Hematopoietic multipotent progenitor cell treated with erythropoietin and hydrocortisone succinate and interleukin-3 and kit ligand, for 8 days (in vitro differentiated cells): ENCODE measurements at places on chromosomes 7 and 10.
A peak's percentile ranks its signal among the peaks of the same experiment; 100 is the strongest.

DNA sequence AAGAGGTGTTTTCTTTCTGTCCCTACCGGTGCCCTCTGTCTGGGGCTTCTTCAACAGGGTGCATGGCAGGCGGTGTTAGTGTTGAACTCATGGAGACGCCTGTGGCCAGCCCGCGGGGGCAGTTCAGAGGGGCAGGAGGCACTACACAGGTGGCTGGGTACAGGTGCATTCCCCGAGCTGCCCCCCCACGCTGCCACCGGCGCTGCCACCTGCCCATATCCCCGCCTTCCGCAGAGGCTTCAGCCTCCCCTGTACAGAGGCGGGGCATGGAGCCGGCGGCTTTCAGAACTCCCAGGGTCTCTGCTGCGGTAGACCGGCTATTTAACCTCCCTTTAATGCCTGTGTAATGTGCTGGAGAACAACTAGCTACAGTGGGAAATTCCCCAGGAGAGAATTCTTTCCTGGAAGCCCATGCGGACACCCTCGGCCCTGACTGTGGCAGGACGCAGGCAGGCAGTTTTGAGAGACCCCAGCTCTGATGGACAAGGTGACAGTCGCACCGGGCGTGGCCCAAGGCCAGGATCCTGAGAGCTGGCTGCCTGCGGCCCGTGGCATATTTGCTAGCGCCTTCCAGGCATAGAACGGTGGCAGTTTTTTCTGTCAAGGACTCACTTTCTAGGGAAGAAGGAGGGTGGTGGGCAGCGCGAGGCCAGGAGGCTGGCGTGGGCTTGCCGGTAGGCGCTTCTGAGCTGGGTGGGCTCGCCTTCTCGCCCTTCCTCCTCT lies 53.7 kb upstream of the ZNF32 start:
- DNase-seq, result no peak

DNA sequence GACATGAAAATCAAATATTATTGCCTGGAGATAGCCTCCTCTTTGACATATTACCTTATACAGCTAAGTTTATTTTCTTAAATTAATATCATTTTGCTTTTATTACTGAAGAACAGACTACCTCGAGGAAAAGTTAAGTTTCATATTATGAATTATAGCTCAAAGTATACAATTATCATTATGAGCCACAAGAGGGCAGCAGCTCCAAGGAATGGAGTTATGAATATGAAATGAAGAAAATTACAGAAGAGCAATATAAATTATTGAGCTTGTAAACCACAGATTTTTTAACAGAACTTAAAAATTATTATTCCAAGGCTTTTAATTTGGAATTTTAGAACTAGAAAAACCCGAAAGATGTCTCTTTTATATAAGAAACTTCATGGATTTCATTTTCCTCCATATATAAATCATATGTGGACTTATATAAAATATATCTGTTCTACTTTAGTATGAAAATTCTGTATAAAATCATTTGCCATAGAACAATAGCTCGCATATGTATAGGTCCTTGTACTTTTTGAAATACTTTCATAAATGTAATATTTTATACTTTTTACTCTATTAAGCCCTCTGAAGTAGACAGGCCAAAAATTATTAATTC lies 40.1 kb downstream of the IQUB start:
- DNase-seq, result peak; percentile 62

DNA sequence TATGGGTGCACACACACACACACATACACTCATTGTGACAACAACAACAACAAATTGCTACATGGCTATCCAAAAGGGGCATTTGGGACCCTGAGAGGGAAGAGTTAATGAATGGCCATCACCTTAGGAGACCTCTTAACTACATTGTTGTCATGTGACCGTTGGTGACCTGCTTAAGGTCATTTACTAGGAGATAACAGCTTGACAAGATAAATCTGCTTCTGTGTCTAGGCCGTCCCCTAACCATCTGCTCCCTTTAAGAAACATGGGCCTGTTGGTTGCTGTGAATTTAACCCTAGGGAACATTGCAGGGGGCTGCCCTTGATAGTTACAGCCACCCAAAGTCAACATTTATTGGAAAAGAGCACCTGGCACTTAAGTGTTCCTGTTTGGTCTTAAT lies 29.7 kb downstream of the C1QL3 start:
- no peak for DNase-seq

GRCh38 chr10:129935867-129936152 lies 28.3 kb downstream of the EBF3 start:
- DNase-seq, result no peak

GRCh38 chr10:50346942-50347341 lies 95.6 kb upstream of the ASAH2 start:
- DNase-seq, result no peak

DNA sequence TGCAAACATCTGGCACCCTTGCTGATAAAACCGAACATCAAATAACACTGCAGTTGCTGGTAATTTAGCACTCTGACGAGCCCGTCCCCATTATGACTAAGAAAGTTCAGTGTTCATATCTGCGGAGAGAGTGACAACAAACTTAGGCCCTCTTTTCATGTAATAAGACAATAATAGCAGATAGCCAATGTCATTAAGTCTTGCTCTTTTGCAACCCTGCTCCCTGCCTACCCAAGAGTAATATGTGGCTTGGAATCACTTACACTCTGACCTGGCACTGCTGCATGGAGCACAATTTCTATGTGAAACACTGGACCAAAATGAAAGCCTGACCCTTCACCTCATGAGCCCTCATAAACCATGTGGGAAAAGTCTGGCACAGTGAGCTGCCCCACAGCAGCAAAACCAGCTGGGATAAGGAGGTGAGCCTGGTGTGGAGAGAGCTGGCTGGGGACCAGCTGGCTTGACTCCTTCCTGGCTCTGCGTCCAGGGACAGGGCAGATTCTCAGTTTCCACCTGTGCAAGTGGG lies 86.5 kb downstream of the HIPK2 start:
- DNase-seq, result no peak

DNA sequence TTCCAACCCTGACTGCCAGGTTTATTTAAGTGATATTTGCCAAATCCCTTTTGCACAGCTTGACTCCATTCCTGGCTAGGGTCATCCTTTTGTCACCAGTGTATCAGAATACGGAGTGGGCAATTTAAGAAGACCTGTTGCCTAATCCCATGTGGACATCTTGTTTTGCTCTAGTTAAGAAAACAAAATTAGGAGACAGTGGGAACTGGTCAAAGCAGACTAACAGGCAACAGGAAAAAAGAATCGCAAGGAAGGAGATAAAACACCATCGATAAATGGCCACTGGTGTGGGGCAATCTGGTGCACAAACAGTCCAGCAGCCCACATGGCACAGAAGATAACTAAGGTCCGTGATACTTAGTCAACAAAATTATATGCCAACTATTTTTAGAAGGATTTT lies 21.4 kb downstream of the KDM7A start:
- peak; percentile 26 for DNase-seq

- DNase-seq, result no peak
Observed at GRCh38 chr10:24930427-24930826, 22.0 kb downstream of the PRTFDC1 start.

- DNase-seq, result no peak
Observed at GRCh38 chr7:99894738-99895137, 17.9 kb upstream of the OR2AE1 start.

DNA sequence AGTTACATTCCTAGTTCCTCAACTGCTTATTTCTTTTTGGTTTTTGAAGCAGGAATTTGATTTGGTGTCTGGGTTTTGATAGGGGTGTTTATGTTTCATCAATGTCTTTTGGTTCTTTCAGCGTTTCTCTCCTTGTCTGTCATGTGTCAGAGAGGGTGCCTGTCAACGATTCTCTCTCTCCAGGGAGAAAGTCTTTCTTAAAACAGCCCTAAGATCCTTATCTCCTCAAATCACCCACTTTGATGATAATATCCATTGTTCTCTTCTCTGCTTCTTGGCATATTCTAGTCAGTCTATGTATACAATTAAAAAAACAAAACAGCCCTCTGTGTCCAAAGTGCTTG lies 77.2 kb downstream of the TCF7L2 start:
- no peak for DNase-seq

DNA sequence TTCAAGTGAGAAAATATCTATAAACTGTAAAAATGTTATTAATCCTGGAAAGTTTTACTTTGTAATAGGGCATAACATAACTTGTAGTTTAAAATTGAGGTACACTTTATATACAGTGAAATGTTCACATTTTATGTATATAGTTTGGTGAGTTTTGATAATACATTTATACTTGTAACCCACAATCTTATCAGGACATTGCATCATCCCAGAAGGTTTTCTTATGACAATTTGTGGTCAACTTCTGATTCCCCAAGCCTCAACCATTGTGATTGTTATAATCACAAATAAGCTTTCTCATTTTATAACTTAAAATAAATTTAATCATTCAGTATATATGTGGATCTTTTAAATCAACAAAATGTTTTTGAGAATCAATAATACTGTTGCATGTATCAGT lies 151.1 kb downstream of the TFPI2 start:
- DNase-seq, result no peak

GRCh38 chr7:7207876-7208275 lies 25.5 kb downstream of the C1GALT1 start:
- no peak for DNase-seq

DNA sequence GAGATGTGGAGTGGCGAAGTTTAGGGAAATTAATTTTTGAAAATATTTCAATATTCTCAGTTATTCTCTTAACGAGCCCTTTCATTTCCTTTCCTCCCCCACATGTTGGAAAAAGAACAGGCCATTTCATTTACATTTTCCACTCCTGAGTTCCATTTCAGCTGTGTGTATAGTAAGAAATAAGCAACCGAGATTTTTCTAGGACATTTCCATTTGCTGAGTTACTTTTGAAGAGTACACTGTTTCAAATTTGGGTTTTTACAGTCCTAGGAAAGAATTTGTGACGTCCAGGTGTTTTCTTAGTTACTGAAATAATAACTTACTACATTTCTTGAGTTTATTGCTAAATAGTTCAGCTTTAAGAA lies 1.2 kb downstream of the SEPTIN7 start:
- no peak for DNase-seq

- peak; percentile 55 for DNase-seq
Observed at GRCh38 chr10:788796-789748, 99.6 kb upstream of the DIP2C start.

DNA sequence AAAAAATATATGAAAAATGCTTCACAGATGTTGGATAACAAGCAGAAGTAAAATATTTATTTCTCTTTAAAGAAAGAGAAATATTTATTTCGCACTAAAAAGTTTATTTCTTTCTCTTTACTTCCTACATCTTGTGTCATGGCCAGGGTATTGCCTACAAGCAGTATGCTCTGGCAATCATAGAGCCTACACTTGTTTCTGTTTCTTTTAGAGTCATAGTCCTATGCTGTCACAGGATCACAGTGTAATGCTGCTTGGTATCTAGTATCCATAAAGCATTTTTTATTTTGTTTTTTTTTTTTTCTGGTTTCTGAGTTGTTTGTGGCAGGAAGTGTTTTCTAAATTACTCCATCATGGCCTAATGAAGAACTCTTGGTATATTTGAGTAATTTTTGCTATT lies 116.0 kb downstream of the ATRNL1 start:
- DNase-seq, result no peak

- no peak for DNase-seq
Observed at GRCh38 chr10:129659508-129660268, 192.6 kb downstream of the MGMT start.

DNA sequence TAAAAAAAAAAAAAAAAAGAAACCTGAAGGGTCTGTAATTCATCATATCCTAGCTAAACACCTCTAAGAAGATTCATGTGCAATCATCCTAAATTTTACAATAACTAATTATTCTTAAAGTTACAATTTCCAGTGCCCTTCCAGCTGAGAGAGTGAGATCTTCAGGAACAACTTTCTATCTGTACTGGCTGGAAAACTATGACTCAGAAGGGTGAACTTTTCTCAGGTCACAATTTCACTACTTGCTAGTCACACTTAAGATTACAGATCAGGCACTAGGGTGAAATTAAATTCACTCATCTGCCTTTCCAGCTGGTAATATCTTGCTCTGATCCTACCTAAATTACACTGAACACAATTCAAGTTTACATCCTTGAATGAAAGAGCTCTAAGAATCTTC lies 158.8 kb downstream of the ANK3 start:
- DNase-seq, result no peak

GRCh38 chr7:85682833-85683620 lies 496.2 kb upstream of the SEMA3D start:
- DNase-seq, result no peak

- DNase-seq, result peak; percentile 29
Observed at GRCh38 chr10:128062881-128063563, 63.2 kb downstream of the MKI67 start.

- peak; percentile 12 for DNase-seq
Observed at GRCh38 chr10:30862486-30862885, 169.2 kb downstream of the ZNF438 start.

DNA sequence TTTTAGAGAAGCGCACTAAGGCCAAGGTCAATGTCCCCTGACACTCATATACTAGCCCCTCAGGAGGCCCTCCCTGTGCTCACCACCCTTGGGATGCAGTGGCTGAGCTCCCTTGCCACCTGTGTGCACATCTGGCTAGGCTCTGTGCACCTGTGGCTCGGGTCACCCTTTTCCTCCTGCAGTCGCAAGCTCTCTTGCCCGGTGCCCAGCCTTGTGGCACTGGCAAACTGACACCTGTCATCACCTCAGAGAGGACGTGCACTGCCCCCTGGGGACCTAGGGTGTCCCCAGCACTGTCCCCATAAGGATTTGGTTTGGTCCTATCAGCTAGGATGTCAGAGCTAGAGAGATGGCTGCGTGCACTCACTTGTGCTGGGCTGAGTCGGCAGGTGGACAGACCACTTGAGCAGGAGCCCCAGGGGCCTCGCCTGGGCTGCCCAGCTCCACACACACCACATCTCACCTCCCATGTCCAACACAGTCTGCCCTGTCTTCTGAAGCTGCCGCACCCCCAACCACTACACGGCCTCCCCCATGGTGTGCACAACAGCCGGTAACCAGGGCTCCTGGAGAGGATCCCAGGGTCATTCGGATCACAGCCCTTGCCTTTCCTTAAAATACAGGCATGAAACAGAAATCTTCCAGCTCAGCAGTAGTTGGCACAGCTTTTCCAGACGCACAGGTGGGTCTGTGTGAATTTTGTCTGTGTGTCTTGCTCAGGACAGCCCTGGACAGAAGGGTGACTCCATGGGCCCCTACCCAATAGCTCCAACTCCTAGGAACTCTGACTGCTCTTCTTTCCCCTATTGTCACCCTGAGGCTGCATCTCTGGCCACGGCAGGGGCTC lies 111.0 kb downstream of the GRID1 start:
- DNase-seq, result no peak

DNA sequence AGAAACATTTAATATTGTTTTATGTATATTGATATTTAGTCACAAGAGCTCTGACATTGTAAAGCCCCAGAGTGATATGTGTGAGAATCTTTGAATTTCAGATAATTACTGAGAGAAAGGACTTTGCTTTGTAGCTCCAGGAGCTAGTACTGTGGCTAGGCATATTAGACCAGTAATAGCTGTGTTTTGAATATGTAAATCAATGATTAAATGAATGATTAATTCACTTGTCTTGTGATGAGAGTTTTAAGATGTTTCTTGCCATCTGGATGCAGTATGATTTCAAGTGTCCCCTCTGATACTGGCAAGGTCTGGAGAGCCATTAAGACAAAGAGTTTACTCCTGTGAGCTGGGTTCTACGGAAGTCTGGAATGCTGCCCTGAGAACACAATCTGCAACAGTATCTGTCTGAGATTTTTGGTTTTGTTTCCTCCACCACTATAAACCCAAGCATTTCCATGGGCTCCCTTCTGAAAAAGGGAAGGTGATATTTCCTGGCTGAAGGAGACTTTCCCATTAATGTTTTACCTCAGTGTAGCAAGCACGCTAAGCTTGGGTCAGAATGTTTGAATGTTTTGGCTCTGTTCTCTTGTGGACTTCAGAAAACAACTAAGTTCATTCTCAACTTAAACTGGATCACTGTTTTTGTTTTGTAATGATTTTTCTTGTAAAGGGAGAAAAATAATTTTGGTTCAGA lies 61.3 kb upstream of the BICC1 start:
- no peak for DNase-seq

GRCh38 chr7:89618274-89618673 lies 536.0 kb upstream of the STEAP1 start:
- no peak for DNase-seq
